ENCODE measurements at places on chromosomes 1 and 21.

DNA sequence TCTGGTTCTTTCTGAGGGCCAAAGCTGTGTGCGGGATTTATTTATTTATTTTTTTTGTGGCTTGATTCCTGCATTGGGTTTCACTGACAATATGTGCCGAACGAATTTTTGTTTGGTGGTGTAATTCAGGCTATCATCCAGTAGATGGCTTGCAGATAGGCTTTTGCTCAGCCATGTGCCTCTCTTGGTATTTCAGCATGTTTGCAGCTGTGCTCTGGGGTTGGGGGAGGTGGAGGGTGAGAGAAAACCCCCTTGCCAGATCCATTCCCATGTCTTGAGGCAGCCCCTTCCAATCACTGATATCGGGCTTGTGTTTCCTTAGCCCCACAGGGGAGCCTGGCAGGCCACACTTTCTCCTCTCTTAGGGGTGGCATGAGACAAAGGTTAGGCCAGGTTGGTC, 302.4 kb downstream of the PTGER3 start:
- no peak for DNase-seq

- DNase-seq, result peak; percentile 69
Observed at GRCh38 chr1:246214708-246215509, 292.2 kb downstream of the SMYD3 start.

GRCh38 chr1:239718571-239718970, 332.2 kb downstream of the CHRM3 start:
- DNase-seq, result no peak

- peak; percentile 41 for DNase-seq
Observed at GRCh38 chr1:26321315-26322041, 3.7 kb downstream of the CD52 start.

GRCh38 chr1:241423541-241424479, 66.8 kb upstream of the RGS7 start:
- DNase-seq, result no peak

GRCh38 chr1:214552174-214552608, 789 bp upstream of the PTPN14 start:
- DNase-seq, result no peak

DNA sequence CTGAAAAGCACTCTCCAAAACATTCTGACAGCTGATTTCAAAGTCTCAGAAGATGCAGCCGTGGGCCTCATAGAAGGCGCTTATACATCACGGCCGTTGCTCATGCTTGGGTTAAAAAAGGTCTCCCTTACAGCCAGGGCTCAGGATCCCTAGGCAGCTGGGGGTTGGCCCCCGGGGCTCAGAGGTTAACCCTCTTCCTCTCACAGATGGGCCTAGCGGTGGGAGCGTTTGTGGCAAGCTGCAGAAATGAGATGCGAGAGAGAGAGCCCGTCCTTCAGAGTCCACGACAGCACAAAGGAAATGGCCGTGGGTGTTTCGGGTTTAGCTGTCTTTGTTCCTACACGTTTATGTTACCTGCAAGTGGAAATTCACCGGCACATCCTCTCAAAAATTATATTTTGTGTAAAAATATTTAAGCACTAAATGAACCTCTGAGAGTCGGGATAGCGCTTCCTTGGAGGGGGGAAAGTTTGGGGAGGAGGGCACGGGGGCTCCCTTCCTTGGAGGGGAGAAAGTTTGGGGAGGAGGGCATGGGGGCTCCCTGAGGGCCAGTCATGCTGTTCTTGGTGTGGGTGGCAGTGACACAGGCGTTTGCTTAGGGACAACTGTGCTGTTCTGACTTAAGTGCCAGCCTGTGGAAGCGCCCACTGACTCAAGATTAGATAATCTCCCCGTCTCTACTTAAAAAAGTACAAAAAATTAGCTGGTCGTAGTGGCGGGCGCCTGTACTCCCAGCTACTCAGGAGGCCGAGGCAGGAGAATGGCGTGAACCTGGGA, 20.5 kb upstream of the PRDM15 start:
- DNase-seq, result no peak

DNA sequence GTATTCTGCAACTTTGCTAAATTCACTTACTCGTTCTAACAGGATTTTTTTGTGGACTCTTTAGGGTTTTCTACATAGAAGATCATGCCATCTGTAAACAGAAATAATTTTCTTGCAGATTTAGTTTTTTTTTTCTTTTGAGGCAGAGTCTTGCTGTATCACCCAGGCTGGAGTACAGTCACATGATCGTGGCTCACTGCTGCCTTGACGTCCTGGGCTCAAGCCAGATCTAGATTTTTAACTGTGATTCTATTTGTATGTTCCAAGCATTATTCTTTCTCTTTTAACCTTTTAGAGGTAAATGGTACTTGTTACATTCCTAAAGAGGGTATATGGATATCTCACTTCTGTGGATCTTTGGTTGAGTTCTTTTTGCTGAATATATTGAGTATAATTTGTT, 18.6 kb downstream of the FABP3 start:
- no peak for DNase-seq

DNA sequence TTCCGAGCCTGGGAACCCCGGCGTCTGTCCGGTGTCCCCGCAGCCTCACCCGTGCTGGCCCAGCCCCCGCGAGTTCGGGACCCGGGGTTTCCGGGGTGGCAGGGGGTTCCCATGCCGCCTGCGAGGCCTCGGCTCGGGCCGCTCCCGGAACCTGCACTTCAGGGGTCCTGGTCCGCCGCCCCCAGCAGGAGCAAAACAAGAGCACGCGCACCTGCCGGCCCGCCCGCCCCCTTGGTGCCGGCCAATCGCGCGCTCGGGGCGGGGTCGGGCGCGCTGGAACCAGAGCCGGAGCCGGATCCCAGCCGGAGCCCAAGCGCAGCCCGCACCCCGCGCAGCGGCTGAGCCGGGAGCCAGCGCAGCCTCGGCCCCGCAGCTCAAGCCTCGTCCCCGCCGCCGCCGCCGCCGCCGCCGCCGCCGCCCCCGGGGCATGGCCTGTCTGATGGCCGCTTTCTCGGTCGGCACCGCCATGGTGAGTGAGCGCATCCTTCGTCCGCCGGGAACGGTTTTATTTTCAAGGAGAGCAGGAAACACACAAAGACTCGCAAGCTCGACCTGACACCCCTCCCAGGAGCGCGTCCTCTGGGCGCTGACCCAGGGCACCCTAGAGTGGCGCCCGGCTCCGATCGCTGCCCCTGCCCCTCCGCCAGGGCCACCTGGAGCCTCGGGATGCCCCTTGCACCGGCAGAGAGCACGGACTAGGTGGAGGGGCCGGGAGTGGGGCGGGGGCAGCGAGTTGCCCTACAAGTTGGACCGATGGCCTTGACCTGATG, at the start of gene ABCG1:
ABCG1 (plus strand) TSS at position 305 of the 770 bp plus-strand sequence; CDS start at position 428, 123 bp downstream.
- DNase-seq, result no peak

DNA sequence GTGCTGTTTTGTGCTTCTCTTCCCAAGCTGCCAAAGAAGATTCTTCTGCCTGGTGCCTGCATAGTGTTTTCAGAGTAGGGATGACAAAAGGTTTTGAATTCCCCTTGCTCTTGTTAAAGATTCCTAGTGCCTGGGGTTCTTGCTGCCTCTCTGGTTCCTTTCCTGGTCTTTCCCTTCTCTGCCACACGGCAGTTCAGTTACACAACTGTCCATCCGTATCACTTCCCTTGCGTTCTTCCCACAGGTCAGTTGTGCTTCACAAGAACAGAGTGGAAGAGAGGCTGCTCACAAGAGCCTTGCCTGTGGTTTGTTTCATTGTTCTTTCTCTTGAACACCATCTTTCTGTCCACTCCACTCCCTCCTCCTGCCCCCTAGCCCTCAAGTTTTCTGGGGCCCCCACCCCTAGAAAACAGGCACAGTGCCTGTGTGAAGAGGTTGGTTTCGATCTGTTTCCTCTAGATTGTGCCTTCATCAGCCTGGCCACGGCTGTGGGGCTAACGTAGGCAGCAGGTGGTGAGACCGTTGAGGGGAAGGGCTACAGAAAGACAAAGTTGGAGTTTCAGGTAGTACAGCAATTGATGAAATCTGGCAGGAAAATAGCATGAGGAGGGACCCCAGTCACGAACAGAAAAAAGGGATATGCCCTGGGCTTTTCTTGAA, 5.8 kb downstream of the VASH2 start:
- DNase-seq, result no peak

DNA sequence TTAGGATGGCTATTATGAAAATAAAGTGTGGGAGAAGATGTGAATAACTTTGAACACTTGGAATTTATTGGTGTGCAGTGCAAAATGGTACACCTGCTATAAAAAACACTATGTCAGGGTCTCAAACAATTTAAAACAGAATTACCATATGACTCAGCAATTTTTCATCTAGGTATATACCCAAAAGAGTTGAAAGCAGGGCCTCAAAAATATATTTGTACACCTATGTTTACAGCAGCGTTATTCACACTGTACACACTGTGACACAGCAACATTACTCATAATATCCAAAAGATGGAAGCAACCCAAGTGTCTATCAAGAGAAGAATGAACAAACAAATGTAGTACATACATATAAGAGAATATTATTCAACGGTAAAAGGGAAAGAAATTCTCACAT, 75.8 kb downstream of the SPATA6 start:
- no peak for DNase-seq

DNA sequence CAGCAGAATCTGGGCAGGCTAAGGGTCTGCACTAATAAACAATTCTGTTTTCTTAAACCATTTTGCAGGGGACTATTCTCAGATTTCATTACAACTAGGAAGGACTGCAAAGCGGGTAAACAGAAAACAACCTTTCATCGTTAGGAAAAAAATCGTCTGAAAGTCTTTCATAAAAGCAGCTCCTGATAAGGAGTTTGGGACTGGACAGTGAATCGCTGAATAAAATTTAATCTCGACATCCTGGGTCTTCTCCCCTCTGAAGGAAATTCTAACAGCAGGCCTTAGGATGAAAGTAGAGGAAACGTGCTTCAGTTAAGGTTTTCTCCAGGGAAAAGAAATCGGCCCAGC, 471 bp upstream of the MTF2 start:
- no peak for DNase-seq

DNA sequence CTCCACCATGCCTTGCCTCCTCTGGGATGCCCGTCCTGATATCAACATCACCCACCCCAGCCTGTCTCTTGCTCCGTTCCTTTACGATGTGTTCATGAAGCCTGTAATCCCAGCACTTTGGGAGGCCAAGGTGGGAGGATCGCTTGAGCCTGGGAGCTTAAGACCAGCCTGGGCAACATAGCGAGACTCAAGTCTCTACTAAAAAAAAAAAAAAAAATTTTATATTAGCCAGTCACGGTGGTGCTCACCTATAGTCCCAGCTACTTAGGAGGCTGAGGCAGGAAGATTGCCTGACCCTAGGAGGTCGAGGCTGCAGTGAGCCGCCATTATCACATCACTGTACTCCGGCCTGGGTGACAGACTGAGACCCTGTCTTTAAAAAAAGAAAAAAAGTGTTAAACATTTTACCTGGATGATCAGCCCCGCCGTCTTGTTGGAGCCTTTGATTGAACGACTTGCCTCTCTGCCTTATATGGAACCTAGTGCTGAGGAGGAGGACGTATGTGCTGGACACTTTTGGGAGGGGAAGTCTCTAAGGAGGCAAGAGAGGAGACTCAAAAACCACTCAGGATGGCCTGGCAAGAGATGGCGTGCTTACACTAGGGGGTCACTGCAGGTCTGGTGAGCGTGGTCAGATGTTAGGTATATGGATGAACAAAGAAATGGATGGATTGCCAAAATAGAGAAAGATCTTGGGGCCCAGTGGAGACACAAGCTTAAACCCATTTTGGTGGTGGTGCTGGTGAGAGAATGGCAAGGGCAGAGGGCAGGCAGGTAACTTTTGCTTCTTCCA, 80.5 kb upstream of the IFFO2 start:
- no peak for DNase-seq

DNA sequence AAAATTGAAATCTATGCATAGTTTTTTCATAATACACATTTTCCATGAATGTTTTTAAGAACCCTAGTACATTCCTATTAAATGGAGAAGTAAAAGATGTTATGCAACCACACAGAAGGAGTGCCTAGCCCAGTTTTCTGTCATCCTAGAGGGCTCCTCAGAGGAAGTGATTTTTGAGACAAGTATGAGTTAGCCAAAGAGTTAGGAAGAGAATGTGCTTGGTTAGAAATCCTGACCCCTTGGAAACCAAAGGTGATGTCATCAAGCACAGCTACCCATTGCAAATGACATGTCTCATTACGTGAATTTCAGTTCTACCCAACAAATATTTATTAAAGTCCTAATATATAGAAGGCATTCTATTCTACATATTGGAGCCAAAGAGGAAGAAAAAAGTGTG, 88.9 kb upstream of the TNFSF4 start:
- DNase-seq, result no peak

- DNase-seq, result no peak
Observed at GRCh38 chr21:35190201-35190701, 141.1 kb upstream of the RUNX1 start.

DNA sequence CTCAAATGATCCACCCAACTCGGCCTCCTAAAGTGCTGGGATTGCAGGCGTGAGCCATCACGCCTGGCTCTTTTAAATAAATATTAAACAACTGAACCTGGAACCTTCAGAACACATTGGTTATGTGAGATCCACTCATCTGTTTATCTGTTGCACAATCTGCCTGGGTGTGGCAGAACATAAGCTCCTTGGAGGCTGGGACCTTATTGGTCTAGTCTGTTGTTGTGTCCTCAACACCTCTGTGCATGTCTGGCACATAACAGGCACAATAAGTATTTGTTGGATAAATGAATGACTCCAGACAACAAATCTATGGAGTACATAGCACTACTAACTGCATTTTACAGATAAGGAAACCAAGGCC, 4.1 kb upstream of the NBL1 start:
- no peak for DNase-seq

DNA sequence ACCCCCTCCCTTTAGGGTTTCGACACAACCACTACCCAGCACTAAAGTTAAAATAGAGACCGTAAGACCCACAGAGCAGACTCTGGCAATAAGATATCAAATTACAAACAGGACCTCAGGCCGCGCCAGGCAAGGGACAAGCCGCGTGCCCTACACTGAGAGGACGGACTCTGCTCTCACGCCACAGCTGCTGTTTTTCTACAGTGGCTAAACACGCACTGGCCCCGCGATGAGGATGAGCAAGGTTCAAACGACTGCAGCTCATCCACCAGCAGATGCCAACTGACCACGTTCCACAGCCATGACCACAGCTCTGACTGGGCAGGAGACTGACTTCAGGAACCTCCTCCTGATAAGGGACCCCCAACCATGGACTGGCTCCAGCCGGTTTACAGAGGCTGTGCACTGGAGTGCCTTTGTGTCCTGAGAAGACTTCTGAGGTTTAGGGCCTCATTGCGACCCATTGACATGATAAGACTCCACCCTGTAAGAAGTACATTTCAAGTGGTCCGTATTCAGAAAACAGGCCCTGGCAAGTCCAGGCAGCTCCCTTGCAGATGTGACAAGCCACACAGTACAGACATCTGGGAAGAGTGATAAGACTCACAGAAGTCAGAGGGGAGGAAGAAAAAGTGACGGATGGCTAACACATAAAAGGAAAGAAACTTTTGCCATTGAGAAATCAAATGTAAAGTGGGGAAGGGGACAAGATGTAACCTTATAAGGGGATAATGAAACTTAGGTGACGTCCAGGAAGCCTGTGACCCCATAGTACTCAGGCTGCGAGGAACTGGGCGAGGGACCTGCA, 1.5 kb upstream of the KRTAP10-6 start:
- no peak for DNase-seq

DNA sequence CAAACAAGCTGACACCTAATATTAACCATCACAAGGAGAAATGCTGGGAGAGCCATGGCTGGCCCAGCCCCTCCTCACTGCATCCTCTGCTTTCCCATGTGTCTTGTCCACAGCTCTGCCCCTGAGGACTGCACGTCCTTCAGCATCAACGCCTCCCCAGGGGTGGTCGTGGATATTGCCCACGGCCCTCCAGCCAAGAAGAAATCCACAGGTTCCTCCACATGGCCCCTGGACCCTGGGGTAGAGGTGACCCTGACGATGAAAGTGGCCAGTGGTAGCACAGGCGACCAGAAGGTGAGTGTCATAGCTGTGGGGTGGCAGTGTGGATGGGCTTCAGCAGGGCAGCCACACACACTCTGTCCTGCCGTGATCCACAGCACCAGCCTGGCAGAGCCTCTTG, 22.9 kb downstream of the PADI4 start:
- no peak for DNase-seq
